Neural crest cell (in vitro differentiated cells): ENCODE measurements at places on chromosomes 7 and 10. TPM values are rescaled to one million over a fixed set of nuclear protein-coding genes. Genes with fewer than 3 reads are reported as not detected.
A peak's percentile ranks its signal among the peaks of the same experiment; 100 is the strongest.

DNA sequence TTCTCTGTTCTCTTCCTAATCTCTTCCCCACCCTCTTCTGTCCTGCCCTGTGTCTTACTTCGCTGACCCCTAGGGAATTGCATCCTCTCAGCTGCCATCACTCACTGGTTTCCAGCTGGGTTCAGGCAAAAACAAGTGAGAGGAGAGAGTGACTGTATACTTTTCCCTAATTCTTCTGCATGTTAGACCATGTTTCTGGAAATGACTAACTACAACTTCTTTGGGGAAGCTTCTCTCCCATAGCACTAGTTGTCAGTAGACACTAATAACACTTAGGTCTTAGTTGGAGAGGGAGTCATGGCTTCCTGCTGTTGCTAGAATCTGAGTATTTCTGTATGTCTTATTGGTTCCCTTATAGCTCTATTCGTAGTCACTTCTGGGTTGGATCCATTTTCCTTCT lies 299.0 kb upstream of the FZD1 start:
- H3K4me1 ChIP-seq: peaks cover 11% of the 10 kb centered on the region
- H3K27me3 ChIP-seq: no peaks in the 10 kb centered on the region
- no peaks in the 10 kb centered on the region for H3K36me3 ChIP-seq
- H3K27ac ChIP-seq: no peak overlapping the region
- DNase-seq: no peak

DNA sequence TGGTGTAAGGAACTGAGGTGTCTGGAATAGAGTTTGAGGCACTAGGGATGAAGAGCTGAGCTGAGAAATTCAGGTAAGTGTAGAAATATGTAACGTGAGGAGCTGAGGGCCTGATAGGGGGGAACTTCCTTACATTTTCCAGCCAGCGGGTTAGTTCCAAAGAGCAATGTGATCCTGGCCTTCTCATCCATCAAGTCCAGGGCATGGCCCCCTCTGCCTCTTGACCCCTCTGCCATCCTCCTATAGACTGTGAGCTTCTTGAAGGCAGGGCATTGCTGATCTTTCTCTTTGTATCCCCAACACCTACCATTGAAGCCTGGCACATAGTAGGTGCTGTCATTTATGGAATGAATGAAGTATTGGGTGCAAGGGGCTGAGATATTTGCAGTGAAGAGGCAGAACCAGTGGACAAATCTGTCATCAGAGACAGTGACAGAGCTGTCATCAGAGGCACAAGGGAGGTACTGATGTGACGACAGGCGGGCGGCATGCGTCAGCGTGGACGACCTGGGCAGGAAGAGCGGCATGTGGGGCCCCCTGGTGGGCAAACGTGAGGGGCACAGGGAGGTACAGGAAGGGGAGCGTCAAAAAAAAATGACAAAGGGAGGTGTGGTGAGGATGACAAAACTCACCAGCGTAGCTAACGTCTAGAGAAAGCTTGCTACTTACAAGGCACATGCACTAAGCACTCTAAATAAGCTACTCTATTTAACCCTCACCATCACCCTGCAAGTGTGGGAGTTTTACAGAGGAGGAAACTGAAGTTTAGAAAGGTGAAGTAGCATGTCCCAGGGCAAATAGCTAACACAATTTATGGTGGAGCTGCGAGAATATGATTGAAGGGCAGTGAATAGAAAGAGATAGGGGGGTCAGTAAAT lies 5.2 kb upstream of the CAMK2G start:
- H3K4me3 ChIP-seq: peak overlapping the region; percentile 23
- H3K27ac ChIP-seq: peak overlapping the region; percentile 70
- DNase-seq: peak; percentile 80
- no peaks in the 10 kb centered on the region for H3K36me3 ChIP-seq
- peaks cover 11% of the 10 kb centered on the region for H3K4me1 ChIP-seq
- peaks cover 18% of the 10 kb centered on the region for H3K27me3 ChIP-seq

Gene HOXA1
- 3.5 and 3.6 TPM in 2 replicates for total RNA-seq

Gene CYTH3
- total RNA-seq: 24.1 and 28.7 TPM in 2 replicates

- peaks cover 36% of the 10 kb centered on the region for H3K4me1 ChIP-seq
- no peak for DNase-seq
- H3K4me3 ChIP-seq: no peak overlapping the region
- H3K27ac ChIP-seq: no peak overlapping the region
- H3K27me3 ChIP-seq: no peaks in the 10 kb centered on the region
- H3K36me3 ChIP-seq: peaks cover 10% of the 10 kb centered on the region
Measured at GRCh38 chr10:29646238-29646902, 11.6 kb upstream of the SVIL start.

- DNase-seq: no peak
- H3K27me3 ChIP-seq: no peaks in the 10 kb centered on the region
- H3K4me1 ChIP-seq: peaks cover 50% of the 10 kb centered on the region
- H3K4me3 ChIP-seq: no peak overlapping the region
- no peaks in the 10 kb centered on the region for H3K36me3 ChIP-seq
- no peak overlapping the region for H3K27ac ChIP-seq
Measured at GRCh38 chr10:3464760-3465405, 292.3 kb upstream of the PITRM1 start.

Gene TMEM236
- total RNA-seq: 0.05 TPM in 1 of 2 replicates, not detected in the other

Gene CTBP2
- total RNA-seq: 127 TPM in 2 replicates

- H3K27ac ChIP-seq: no peak overlapping the region
- no peak for DNase-seq
- no peak overlapping the region for H3K4me3 ChIP-seq
- H3K27me3 ChIP-seq: no peaks in the 10 kb centered on the region
Measured at GRCh38 chr10:93165367-93165766, 91.7 kb downstream of the CYP26A1 start.

DNA sequence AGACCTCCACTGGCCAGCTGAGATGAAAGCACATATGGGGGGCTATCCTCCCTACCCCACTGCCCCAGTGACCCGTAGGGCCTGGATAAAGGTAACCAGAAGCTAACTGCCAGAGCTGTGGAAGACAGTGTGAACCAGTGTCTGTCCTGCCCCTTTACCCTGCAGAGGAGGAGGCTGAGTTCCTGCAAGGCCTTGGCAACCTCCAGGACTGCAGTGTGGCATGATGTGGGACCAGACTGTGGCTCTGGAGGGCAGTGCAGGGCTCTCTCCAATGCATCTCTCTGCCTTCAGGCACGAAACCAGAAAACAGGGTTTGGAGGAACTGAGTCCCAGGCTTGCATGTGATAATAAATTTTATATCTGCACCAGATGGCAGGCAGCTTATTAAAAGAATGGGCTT lies 93.1 kb downstream of the EPC1 start:
- DNase-seq: no peak
- no peaks in the 10 kb centered on the region for H3K27me3 ChIP-seq
- H3K36me3 ChIP-seq: no peaks in the 10 kb centered on the region
- no peak overlapping the region for H3K27ac ChIP-seq
- H3K4me1 ChIP-seq: no peaks in the 10 kb centered on the region

GRCh38 chr10:14879928-14880193 lies 1.2 kb downstream of the SUV39H2 start:
- H3K36me3 ChIP-seq: peaks cover 10% of the 10 kb centered on the region
- H3K4me3 ChIP-seq: peak overlapping the region; percentile 98
- peak overlapping the region; percentile 99 for H3K27ac ChIP-seq
- H3K4me1 ChIP-seq: peaks cover 37% of the 10 kb centered on the region

Gene PLXNA4
- 21.7 and 22.9 TPM in 2 replicates for total RNA-seq

Gene DGKB
- 0.72 and 0.98 TPM in 2 replicates for total RNA-seq

GRCh38 chr10:70221030-70221429 lies 12.2 kb downstream of the PPA1 start:
- no peak for DNase-seq
- no peaks in the 10 kb centered on the region for H3K27me3 ChIP-seq
- H3K27ac ChIP-seq: no peak overlapping the region
- H3K4me1 ChIP-seq: peaks cover 6% of the 10 kb centered on the region
- H3K4me3 ChIP-seq: no peak overlapping the region

Gene ACTR3C
- total RNA-seq: 0.49 and 0.61 TPM in 2 replicates

DNA sequence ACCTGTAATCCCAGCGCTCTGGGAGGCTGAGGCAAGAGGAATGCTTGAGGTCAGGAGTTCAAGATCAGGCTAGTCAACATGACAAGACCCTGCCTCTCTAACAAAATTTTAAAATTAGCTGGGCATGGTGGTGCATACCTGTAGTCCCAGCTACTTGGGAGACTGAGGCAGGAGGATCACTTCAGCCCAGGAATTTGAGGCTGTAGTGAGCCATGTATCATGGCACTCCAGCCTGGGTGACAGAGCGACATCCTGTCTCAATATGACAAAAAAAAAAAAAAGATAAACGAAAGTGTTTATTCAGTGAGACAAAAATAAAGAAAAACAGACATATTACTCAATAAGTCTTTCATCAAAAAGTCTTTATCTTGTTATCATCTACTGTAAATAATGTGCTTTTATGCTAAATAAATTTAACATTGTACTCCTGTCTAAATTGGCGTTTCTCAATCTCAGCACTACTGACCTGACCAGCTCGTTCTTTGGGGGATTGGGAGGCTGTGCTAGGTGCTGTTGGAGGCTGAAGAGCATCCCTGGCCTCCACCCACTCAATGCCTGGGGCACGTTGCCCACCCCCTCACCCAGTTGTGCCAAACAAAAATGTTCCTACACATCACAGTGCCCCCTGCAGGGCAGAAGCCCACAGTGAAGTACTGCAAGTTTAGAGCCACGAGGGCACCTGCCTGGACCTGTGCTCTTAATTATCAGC lies 57.7 kb downstream of the NCAPG2 start:
- no peak overlapping the region for H3K27ac ChIP-seq
- no peak overlapping the region for H3K4me3 ChIP-seq
- peaks cover 36% of the 10 kb centered on the region for H3K36me3 ChIP-seq
- H3K4me1 ChIP-seq: no peaks in the 10 kb centered on the region
- peak; percentile 16 for DNase-seq

Gene PDIA4
- 151 and 154 TPM in 2 replicates for total RNA-seq

DNA sequence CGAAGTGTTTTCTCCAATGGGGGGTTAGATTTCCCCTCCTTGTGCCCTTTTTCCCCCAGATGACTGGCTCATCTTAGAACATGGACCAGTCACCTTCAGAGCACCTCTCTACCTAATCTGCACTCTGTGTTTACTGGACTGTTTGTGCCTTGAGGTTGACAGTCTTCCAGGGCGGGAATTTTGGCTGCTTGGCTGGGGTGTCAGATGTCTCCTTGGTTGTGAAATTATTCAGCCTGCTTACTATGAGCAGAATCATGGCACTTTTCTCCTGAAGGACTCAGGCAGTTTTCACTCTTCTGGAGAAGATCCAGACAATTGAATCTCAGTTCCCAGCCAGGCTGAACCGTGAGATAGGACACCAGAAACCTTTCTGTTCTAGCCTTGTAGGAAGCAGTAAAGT lies 60.3 kb upstream of the NFKB2 start:
- no peak overlapping the region for H3K4me3 ChIP-seq
- H3K4me1 ChIP-seq: peaks cover 14% of the 10 kb centered on the region
- peaks cover 8% of the 10 kb centered on the region for H3K36me3 ChIP-seq
- no peak overlapping the region for H3K27ac ChIP-seq
- DNase-seq: no peak
- H3K27me3 ChIP-seq: no peaks in the 10 kb centered on the region

Gene SLC13A1
- not detected in 2 replicates for total RNA-seq

DNA sequence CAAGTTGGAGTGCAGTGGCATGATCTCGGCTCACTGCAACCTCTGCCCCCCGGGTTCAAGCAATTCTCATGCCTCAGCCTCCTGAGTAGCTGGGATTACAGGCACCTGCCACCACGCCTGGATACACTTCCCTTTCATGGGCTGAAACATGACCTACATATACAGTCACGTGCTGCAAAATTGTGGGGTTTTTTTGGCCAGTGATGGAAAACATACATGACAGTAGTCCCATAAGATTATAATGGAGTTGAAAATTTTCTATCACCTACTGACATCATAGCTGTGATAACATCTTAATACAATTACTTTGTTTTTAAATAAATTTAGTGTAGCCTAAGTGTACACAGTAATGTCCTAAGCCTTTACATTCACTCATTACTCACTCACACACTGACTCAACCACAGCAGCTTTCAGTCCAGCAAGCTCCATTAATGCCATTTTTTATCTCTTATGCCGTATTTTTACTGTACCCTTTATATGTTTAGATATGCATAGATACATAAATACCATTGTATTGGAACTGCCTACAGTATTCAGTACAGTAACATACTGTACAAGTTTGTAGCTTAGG lies 79.9 kb upstream of the TMEM196 start:
- H3K36me3 ChIP-seq: no peaks in the 10 kb centered on the region
- H3K4me1 ChIP-seq: no peaks in the 10 kb centered on the region
- no peaks in the 10 kb centered on the region for H3K27me3 ChIP-seq
- no peak overlapping the region for H3K27ac ChIP-seq
- DNase-seq: no peak

DNA sequence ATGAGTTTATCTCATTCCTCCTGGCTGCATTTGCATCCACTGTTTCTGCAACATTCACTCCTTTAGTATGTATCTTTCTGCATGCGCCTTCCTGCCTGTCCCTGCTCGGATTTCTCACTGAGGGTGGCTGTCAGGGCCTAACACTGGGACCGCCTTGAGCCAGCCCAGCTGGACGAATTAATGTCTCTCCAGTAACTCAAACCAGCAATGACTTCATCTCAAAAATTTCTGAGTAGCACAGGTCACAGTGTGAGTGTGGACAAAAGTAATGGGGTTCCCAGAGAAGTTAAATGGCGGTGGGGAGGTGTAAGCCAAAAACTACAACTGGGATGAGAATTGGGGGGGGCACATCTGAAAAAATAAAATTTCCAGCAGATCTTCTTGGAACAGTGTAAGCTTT lies 444.0 kb upstream of the MGMT start:
- no peaks in the 10 kb centered on the region for H3K36me3 ChIP-seq
- peaks cover 28% of the 10 kb centered on the region for H3K4me1 ChIP-seq
- DNase-seq: no peak

Gene KIF5B
- 94.9 and 95.4 TPM in 2 replicates for total RNA-seq

Gene FKBP6
- total RNA-seq: not detected in 2 replicates

Gene PLPP4
- not detected in 2 replicates for total RNA-seq

- H3K27me3 ChIP-seq: no peaks in the 10 kb centered on the region
- no peak for DNase-seq
- H3K36me3 ChIP-seq: peaks cover 19% of the 10 kb centered on the region
- peaks cover 8% of the 10 kb centered on the region for H3K4me1 ChIP-seq
- no peak overlapping the region for H3K4me3 ChIP-seq
Measured at GRCh38 chr10:32038777-32039176, 17.4 kb downstream of the KIF5B start.

Gene NYAP1
- total RNA-seq: 4.8 and 5.2 TPM in 2 replicates

- H3K4me1 ChIP-seq: peaks cover 3% of the 10 kb centered on the region
- DNase-seq: no peak
Measured at GRCh38 chr7:26170663-26171062, 18.7 kb downstream of the NFE2L3 start.

Gene SNX10
- 5.0 and 5.4 TPM in 2 replicates for total RNA-seq

GRCh38 chr7:155865830-155866525 lies 53.7 kb upstream of the SHH start:
- no peak overlapping the region for H3K27ac ChIP-seq
- peaks cover 12% of the 10 kb centered on the region for H3K27me3 ChIP-seq
- no peak for DNase-seq

GRCh38 chr7:15753887-15754579 lies 67.5 kb upstream of the MEOX2 start:
- H3K4me3 ChIP-seq: no peak overlapping the region
- no peak for DNase-seq
- H3K27me3 ChIP-seq: no peaks in the 10 kb centered on the region
- H3K27ac ChIP-seq: no peak overlapping the region
- H3K36me3 ChIP-seq: no peaks in the 10 kb centered on the region
- peaks cover 21% of the 10 kb centered on the region for H3K4me1 ChIP-seq

Gene CALY
- total RNA-seq: 0.82 and 0.89 TPM in 2 replicates

Gene CCM2
- total RNA-seq: 35.7 and 39.0 TPM in 2 replicates
